Retinal pigment epithelial cell (primary cell): ENCODE measurements at places on chromosomes 7 and 10.

GRCh38 chr7:36171503-36171902 lies 18.4 kb downstream of the EEPD1 start:
- DNase-seq: no peak

GRCh38 chr7:134085311-134085710 lies 41.8 kb upstream of the LRGUK start:
- DNase-seq: no peak

GRCh38 chr7:119270045-119270464 lies 1002.9 kb upstream of the KCND2 start:
- peak; percentile 30 for DNase-seq

DNA sequence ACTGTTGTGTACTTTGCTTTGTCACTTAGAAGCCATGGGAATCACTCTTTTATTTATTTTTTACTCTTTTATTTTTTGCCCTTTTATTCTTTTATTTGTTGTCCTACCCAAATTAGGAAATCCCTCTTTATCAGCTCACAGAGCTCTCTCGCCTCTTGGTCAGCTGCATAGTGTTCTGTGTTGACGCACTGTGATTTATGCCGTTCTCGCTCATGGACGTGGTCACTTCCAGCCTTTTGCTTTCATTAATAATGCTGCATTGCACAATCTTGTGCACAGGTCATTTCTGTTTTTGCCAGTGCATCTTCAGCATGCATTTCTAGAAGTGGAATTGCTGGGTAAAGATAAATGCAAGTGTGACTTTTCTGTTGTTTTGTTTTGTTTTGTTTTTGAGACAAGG lies 42.3 kb downstream of the FBH1 start:
- no peak for DNase-seq

- no peak for DNase-seq
These were observed 760.2 kb downstream of the GRID1 start for GRCh38 chr10:85606401-85606800.

DNA sequence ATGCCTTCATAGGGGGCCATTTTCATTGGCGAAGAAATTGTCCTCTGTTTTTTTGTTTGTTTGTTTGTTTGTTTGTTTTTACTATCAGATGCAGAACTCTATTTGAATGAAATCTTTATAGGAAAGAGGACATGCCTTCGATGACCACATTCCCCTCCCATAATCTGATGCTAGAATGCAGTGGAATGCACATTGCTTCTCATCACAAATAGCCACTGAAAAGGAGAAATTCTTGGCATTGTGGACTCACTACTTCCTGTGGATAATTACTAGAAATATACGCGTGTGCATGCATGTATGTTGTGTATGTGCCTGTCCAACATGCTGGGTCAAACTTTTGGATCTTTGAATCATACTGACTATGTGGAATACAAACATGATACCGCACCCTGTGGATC lies 70.5 kb upstream of the SFMBT2 start:
- peak; percentile 15 for DNase-seq

DNA sequence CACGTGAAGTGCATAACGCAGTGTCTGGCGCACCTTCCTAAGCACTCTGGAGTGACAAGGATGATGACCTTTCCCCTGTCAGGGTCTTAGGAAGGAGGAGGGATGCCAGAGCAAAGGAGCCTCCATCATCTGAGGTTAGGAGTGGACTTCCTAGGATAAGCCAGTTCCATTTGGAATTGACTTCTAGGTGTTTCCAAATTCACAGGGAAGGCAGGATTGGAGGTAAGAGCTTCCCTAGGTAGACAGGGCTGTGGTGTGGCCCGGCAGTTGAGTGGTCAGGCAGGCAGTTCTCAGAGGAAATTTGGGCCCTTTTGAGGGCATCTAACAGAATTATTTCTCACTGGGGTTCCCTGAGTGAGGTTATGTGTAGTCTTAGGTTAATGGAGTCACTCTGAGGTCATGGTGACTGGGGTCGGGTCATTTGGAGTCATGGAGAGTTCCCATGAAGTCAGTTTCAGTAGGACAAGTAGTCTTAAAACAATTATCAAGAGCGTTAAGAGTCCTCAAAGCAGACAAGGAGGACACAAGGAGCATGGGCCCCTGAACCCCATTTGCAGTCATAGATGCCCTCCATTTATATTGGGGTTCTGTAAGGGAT lies 8.2 kb downstream of the PPIF start:
- DNase-seq: no peak
